Breast epithelium (tissue), 4 donors: ENCODE measurements at places on chromosomes 13 and 19. TPM values are rescaled to one million over a fixed set of nuclear protein-coding genes. Genes with fewer than 3 reads are reported as not detected.

ANKRD24 gene
- 0.98 TPM for total RNA-seq

ZNF345 gene
- 8.6 TPM for total RNA-seq

DNA sequence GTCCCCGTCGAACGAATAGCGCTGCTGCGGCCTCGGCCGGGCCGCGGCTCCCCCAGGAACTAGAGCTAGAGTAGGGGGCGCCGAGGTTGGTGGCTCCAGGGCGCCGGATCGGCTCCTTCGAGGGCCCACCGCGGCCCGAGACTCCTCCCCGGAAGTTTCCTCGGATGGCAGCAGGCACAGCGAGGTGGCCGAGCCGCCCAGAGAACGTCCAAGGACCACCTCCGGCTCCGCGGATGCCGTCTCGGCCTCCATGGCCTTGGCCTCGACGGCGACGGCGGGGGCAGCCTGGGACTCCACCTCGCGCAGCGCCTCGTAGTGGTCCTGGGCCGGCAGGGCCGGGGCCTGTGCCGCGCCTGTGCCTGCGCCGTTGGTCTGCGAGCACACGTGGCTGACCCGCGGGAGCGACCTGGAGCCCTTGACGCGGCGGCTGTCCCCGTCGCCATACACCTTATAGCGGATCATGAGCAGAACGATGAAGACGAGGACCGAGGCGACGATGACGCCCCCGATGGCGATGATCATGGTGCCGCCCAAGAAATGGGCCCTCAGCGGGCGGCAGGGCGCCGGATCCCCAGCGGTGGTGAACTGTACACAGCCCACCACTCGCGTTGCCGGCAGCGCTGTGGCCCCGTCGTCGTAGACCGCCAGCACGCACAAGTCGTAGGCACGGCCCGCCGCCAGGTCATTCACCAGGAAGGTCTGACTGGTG, 11.8 kb downstream of the IFNL1 start:
- H3K27ac ChIP-seq, result no peak overlapping the region
- no peaks in the 10 kb centered on the region for H3K4me1 ChIP-seq
- no peak for DNase-seq
- H3K27me3 ChIP-seq, result peaks cover 24% of the 10 kb centered on the region

DNA sequence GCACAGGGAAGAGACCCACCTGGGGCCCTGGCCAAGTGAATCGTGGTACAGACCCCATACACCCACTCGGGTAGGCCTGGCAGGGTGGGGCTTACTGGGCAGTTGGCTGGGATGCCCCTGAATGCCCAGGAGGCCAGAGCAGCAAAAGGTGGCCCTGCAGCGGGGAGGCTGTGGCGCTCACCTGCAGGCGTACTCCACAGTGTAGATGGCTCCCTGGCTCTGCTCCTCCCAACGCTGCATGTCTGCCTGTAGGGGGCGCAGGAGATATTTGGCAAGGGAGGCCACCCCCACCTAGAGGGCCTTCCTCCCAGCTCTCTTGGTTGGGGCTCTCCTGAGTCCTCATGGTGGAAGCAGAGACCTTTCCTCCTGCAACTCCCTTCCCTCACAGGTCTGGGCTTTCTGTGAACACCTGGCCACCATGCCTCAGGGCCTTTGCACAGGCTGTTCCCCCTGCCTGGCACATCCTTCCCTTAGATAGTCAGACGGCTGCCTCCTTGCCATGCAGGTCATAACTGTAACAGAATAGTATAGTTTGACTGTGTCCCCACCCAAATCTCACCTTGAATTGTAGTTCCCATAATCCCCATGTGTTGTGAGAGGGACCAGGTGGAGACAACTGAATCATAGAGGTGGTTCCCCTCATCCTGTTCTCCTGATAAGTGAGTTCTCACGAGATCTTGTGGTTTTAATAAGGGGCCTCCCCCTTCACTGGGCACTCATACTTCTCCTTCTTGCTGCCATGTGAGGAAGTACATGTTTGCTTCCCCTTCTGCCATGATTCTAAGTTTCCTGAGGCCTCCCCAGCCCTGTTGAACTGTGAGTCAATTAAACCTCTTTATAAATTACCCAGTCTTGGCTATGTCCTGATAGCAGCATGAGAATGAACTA, 5.9 kb downstream of the BORCS8 start:
- H3K27ac ChIP-seq, result no peak overlapping the region
- H3K4me3 ChIP-seq, result no peak overlapping the region
- no peak for DNase-seq
- H3K36me3 ChIP-seq, result peaks cover 4% of the 10 kb centered on the region
- no peaks in the 10 kb centered on the region for H3K27me3 ChIP-seq
- H3K4me1 ChIP-seq, result peaks cover 8% of the 10 kb centered on the region

- H3K27ac ChIP-seq, result no peak overlapping the region
- no peaks in the 10 kb centered on the region for H3K36me3 ChIP-seq
- no peak overlapping the region for H3K4me3 ChIP-seq
- no peak for DNase-seq
- H3K27me3 ChIP-seq, result no peaks in the 10 kb centered on the region
- no peaks in the 10 kb centered on the region for H3K4me1 ChIP-seq
Observed at GRCh38 chr19:35329323-35329722, 336 bp downstream of the CD22 start.
